ENCODE measurements at places on chromosomes 4 and X.

DNA sequence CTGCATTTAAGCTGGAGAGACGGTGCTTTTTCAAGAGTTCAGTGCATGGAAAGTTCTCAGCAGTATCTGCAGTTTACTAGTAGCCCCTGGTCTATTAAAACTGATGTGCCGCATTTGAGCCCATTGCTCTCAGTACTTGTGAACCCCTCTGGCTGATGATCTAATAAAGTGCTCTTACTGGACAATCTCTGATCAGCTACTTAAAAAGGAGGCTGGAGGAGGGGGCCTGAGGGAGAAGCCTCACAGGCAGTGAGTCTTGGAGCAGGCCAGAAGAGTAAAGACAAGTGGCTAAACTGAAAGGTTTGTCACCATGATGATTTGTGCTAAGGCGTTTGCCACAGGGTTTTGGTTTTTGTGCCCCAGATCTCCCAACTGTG is 138.5 kb downstream of the ARX start:
- no peak for DNase-seq

- DNase-seq, result no peak
Measured at GRCh38 chr4:35520059-35520458, 724.3 kb downstream of the ARAP2 start.

- DNase-seq, result no peak
Measured at GRCh38 chr4:142034101-142034500, 397.7 kb downstream of the IL15 start.

DNA sequence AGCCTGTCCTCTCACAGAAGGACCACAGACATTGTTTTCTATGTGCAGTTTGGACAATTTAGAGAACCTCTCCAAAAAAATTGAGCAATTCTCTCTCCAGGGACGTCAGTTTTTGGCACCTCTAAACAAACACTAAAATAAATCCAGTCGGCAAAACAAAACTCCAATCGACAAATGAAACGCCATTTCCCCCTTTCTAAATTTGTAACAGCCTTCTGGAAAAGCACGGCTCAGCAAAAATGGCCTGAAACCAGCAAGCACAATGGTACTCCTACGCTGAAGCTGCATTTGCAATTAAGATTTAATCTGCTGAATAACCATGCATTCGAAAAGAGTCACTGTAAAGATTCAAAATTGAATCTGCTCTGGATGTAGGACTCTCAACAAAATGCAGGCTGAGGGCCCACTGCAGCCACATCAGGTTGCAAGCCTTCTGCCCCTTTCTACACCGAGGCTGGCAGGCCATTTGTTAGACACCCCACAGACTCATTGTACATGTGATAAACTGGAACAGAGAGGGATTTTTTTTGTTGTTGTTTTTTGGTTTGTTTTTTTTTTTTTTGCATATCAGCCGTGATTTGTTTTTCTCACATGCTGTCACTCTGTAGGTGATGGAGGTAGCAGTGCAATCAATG is 79.9 kb upstream of the MAP3K15 start:
- no peak for DNase-seq

DNA sequence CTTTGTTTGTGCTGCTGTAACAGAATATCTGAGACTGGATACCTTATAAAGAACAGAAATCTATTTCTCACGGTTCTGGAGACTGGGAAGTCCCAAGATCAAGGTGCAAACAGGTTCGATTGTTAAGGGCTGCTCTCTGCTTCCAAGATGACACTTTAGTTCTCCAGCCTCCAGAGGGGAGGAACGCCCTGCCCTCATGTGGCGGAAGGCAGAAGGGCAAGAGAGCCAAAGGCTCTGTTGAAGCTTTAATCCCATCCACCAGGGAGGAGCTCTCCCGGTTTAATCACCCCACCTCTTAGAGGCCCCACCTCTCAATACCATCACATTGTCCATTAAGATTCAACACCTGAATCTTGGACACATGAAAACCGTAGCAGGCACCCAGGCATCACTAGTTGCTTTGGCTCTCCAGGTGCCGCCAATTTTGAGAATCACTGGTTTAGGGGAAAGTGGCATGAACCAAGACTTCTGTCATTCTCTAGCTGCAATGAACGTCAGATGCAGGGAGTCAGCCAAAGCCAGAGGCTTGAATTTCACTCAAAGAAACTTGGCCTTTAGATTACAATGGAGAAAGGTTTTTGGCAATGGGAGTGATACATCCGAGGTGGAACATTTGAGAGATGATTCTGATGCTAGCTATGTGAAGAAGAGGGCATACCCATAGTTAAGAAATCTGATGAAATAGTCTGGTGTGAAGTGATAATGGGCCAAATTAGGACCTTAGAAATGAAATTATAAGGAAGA is 15.7 kb downstream of the FHL1 start:
- DNase-seq, result peak; percentile 68

DNA sequence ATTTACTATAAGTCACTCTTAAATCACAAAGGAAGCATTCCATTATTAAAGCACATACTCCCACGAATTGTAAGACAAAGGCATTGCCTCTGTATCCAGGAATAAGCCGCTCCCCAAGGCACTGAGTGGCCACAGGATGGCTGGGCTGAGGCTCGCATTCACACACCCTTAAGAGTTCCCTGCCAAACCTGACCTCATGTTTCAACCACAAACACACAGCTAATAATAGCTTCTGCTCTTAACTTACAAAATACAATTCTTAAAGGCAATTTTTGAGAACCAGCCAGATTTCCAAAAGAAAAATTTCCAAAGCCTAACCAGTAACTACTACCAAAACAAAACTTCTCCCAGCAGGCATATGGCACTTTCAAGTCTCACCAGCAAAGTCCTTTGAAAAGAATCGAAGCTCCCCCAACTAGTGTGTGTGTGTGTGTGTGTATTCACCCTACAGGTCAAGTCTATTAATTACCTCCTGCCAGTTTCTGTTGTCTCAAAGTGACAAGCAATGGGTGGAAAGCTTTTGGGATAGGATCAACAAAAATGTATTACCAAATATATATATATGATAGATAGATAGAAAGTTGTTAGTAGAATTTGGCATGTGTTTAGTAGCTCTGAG is 36.0 kb downstream of the ARHGAP6 start:
- no peak for DNase-seq

DNA sequence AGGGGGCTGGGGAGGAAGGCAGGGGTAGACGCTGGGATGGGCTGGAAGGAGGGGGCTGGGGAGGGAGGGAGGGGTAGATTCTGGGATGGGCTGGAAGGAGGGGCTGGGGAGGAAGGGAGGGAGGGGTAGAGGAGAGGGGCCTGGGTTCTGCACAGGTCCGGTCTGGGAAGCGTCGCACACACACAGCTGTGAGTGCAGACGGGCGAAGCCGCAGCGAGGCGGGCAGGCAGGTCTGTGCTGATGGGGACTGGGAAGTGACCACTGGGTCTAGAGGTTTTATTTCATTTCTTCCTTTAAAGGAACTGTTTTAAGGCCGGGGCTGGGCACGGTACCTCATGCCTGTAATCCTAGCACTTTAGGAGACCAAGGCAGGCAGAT is 69.1 kb upstream of the MXD4 start:
- DNase-seq, result no peak

GRCh38 chr4:152501846-152502536 is 33.9 kb downstream of the FBXW7 start:
- DNase-seq, result no peak

GRCh38 chr4:11912886-11913285 is 484.2 kb upstream of the HS3ST1 start:
- no peak for DNase-seq

DNA sequence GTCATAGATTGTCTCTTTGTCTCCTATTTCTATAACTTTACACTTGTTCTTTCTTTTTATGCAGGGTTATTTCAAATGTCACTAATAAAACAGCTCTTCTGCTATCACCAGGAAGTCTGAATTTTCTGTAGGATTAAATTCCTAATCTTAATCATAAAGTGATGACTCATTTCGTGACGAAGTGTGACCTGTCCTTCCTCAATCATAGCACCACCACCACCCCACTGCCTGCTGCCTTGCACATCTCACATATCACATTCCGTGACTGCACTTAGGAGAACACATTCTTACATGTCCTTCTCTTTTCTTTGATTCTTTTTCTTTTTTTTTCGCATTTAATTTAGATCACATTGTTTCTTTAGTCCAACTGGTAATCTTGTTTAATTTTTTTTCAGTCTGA is 57.7 kb upstream of the UGT2B7 start:
- DNase-seq, result no peak

DNA sequence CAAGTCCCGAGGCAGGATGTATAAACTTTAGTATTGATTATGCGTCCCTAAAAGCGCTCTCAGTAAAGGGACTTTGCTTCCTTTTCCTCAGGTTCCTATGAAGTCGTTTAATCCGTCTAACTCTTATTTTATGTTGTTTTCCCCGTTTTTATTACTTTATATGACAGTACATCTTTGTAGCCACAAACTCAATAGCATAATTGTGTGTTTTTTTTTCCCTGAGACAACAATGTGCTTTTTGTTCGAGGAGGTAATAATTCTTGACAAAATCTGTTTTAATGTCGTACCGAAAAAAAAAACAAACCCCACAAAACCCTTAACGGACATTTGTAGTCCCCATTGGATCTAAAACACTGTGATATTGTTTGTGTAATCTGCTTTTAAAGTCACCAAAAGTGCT is 17.9 kb upstream of the PPP2R3B start:
- no peak for DNase-seq

GRCh38 chr4:13313856-13314255 is 170.3 kb downstream of the RAB28 start:
- DNase-seq, result no peak

GRCh38 chrX:23381099-23382087 is 46.7 kb downstream of the PTCHD1 start:
- no peak for DNase-seq

- no peak for DNase-seq
Measured at GRCh38 chrX:132090403-132091159, 37.2 kb downstream of the FRMD7 start.

DNA sequence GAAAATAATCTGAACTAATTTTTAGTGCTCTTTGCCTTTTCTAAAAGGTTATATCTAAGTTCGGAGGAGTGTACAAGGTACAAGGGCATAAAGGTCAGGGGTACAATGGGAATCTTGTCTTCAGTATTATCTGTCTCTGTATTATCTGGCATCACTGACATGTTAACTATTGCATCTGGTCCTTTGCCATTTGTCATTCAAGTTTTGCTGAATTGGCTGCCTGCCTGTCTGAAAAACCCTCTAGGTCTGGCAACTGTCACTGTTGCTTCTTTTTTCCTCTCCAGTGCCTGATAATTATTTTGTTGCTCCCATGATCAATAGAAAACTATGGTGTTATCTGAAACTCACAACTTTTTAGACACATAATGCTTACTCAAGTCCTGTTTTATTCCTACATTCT is 112.5 kb upstream of the STK26 start:
- no peak for DNase-seq

- DNase-seq, result no peak
Measured at GRCh38 chr4:173001571-173001970, 167.0 kb upstream of the GALNT7 start.

GRCh38 chr4:121943941-121944340 is 7.9 kb downstream of the TRPC3 start:
- DNase-seq, result peak; percentile 34

DNA sequence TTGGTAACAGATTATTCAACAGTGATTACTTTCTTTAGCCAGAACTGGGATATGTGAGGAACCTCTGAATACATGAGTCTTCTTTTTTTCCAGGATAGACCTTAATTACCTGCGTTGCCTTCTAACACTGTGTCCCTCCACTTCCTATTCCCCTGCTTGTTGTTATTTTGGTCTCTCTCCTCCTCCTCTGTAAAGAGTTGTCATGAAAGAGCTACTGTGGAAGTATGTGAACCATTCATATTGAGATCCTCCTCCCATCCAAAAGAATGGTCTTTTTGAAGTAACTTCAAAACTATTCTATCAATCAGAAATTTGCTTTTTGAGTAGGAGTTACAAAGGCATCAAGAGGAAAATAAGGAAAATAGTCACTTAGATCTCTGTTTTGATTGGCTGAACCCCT is 420.0 kb upstream of the TENM3 start:
- no peak for DNase-seq

- no peak for DNase-seq
Measured at GRCh38 chr4:183838987-183839712, 66.0 kb upstream of the STOX2 start.

GRCh38 chr4:63757929-63758328 is 651.3 kb downstream of the TECRL start:
- DNase-seq, result no peak

GRCh38 chr4:72971572-72971971 is 97.9 kb downstream of the COX18 start:
- no peak for DNase-seq

- DNase-seq, result no peak
Measured at GRCh38 chr4:124199755-124200154, 512.8 kb downstream of the ANKRD50 start.

GRCh38 chr4:309807-310206 is 4.5 kb upstream of the ZNF732 start:
- DNase-seq, result no peak

- DNase-seq, result no peak
Measured at GRCh38 chr4:6878451-6879059, 31.1 kb upstream of the TBC1D14 start.

GRCh38 chrX:69210581-69210980 is 45.3 kb upstream of the PJA1 start:
- DNase-seq, result no peak

DNA sequence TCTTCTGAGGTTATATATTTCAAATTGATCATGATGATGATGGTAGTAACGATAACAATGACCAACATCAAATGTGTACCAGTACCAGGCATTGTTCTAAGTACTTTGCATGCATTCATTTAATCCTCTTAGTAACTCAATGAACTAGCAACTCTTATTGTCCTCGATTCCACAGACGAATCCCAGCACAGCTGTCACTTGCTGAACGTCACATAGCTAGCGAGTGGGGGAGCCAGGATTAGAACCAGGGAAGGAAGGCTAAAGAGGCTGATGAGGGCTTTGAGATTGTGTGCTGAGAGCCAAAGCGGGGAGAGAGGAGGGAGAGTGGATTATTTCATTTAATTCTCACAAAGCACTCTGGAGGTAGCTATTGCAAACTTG is 103.6 kb downstream of the PHOX2B start:
- no peak for DNase-seq

GRCh38 chr4:82621251-82621650 is 59.5 kb upstream of the TMEM150C start:
- no peak for DNase-seq

DNA sequence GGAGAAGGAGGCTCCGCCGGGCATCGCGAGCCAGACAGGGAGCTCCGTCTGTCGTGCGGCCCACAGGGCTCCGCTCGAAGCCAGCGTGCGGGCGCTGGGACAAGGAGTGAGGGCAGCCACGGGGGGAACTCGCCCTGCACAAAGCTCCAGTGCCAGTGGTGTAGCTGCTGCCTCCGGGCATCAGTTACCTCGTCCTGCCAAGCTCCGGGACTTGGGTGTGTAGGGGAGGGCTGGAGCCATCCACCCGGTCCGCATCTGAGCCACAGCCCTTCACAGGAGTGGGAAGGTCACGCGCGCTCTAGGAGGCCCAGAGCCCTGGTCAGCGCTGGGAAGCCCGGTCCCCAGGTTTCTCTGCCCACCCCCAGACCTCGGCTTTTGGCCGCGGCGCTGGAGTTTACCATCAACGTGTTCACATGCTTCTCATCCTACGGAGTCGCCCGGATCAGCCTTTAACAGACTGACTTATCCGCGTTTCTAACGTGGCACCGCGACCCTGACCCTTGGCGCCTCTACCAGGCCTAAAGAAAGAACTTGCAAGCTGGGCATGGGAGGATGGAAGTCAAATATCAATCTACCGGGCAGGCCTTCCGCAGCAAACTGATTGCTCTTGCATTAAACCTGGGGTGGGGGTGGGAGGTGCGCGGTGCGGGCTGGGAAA is 8.4 kb upstream of the PRDM8 start:
- DNase-seq, result no peak
